ENCODE measurements at places on chromosomes 6 and 20. TPM values are rescaled to one million over a fixed set of nuclear protein-coding genes. Genes with fewer than 3 reads are reported as not detected.

KCNK15 gene
- total RNA-seq, result 0.21 TPM

DLL1 gene
- total RNA-seq, result 26.8 TPM

GRCh38 chr20:61254881-61255626 is 3.0 kb downstream of the CDH4 start:
- no peak for DNase-seq

DNA sequence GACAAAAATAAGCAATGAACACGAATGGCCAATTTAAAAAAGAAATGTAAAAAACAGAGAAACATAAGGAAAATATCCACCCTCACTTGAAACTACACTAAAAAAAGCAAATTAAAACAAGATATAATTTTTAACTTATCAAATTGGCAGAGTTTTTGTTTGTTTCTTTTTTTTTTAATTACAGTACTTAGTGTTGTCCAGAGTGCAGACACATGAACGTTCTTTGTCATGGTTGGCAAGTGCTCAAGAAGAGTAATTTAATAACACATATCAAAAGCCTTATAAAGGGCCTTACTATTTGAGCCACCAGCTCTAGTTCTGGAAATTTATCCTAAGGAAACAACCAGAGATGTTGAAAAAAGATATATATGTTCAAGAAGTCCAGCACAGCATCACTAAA is 142.3 kb downstream of the ATXN1 start:
- DNase-seq, result no peak

GRCh38 chr20:21505810-21506530 is 7.9 kb downstream of the NKX2-2 start:
- peak; percentile 63 for DNase-seq

DNA sequence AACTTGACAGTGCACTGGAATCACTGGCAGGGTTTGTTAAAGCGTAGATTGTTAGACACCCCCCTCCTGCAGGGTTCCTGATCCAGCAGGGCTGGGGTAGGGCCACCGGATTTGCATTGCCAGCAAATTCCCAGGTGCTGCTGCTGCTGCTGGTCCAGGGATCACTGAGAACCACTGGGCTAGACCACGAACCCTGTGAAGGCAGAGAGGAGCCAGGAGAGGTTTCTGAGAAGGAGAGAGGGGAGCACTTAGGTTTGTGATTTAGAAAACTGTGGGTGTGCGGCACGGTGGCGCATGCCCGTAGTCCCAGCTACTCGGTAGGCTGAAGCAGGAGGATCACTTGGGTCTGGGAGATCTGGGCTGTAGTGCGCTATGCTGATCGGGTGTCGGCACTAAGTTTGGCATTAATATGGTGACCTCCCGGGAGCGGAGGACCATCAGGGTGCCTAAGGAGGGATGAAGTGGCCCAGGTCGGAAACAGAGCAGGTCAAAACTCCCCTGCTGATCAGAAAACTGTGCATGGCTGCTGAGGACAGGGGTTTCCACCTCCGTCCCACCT is 53.6 kb upstream of the FAM83D start:
- no peak for DNase-seq

GRCh38 chr20:21511850-21512633 is 1.8 kb downstream of the NKX2-2 start:
- DNase-seq, result no peak

DNA sequence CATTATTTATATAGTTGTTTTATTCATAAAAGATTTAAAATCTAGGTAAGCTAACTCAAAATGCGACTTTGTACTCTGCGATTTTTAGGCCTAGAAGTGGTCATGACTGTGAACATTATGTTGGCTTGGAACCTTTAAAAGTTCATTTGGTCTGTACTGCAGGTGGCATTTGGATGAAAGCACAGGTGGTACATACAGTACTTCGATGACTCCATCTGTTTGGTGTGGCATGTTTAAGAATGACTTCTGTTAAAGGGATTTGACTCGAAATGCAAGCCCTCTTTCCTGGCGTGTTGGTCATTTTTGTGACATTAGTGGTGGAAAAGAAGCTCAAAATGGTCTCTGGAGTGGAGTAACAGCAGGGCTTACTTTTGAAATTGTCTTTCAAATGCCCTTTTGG is 118.1 kb downstream of the UST start:
- no peak for DNase-seq

- DNase-seq, result no peak
Measured at GRCh38 chr20:58511364-58511763, 3.8 kb downstream of the APCDD1L start.

DNA sequence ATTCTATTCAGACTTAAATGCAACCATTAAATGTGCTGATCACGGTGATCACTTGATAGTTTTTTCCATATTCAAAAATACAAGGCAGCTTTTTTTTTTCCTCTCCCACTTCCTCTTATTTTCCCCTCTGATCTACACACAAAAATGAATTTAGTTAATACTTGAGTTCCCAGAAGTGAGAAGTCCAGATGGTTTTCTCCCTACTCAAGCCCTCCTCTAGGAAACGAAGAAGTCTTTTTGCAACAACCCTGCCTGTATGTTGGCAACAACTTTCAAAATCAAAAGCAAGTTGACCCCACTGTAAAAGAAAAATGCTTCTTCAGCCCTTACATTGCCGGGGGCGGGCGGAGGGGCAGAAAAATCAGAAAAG is 24.3 kb downstream of the ARHGAP18 start:
- DNase-seq, result no peak

- no peak for DNase-seq
Measured at GRCh38 chr6:14513496-14514393, 396.2 kb downstream of the CD83 start.

DNA sequence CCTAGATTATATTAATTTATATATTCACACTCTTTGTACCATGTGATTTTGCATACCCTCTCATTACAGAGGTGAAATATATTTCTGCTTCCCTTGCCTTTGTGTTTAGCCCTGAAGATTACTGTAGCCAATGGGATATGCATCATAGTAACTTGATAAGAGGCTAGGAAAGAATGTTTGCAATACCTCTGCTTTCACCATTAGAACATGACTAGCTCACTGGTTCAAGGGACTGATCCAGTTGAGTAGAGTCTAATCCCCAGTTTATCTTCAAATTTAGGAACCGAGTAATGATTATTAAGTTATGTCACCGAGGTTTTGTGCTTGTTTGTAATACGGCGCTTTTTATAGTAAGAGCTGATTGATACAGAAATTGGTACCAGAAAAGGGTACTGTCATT is 552.6 kb upstream of the GJE1 start:
- DNase-seq, result no peak
